ENCODE measurements at places on chromosomes 13 and 19.

- no peak for DNase-seq
Observed at GRCh38 chr19:10074153-10074552, 12.0 kb upstream of the SHFL start.

GRCh38 chr13:74795526-74795925, 661.3 kb upstream of the KLF12 start:
- no peak for DNase-seq

DNA sequence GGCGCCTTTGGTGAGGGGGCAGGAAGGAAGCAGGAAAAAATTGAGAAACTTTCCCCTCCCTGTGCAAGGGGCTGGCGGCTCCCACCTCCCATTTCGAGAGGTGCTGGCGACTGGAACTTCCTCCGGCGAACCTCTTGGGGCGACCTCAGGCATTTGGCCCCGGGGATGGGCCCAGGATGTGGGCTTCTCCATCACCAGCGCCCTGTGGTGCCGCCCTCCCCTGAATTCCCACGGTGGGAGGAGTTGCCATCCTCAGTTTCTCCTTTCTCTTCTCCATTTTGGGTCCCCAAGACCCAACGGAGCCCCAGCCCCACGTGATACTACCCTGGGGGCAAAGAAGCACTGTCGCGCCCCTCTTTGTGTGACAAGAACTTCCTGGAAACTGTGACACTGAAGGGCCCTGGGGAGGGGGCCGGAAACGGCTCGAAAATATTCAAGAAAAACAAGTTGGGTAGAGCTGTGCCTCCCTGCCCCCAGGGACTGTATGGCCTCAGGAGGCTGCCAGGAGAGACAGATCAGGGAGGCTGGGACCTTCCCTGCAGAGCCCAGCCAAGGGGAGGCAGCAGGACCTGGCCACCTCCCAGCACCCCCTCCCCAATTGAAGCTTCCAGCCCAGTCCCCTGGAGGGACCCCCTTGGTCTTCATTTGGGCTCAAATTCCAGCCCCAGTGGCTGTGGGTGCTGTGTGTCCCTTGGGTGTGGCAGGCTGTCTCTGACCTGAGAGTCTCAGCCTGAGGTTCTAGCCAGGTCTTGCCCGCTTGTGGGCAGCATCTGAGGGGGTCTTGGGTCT, 16.2 kb upstream of the AP1M2 start:
- peak; percentile 41 for DNase-seq

GRCh38 chr13:74576420-74576819, 442.2 kb upstream of the KLF12 start:
- no peak for DNase-seq

DNA sequence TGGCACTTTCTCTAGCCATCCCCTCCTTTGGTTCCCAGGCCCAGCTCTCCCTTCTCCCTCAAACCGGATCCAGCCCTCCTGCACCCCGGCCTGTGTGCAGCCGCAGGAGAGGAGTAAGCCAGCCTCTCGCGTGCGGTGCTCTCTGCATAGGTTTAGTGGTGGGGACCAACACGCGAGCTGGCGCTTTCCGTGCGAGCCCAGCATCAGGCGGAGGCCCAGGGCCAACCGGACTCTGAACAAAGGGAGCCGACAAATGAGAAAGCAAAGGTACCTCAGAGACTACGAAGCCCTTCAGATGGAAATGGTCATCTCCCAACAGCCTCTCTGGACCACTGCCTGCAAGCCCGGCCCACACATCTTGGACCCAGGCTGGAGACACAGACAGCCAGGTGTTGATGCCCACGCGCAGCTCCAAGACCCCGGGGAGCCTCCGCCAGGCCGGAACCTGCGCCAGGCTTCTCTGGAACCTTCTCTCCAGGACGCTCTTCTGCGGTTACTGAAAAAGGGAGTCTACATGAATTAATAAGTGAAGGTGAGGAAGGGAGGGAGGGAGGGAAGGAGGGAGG, 16.5 kb upstream of the LATS2 start:
- DNase-seq: no peak

DNA sequence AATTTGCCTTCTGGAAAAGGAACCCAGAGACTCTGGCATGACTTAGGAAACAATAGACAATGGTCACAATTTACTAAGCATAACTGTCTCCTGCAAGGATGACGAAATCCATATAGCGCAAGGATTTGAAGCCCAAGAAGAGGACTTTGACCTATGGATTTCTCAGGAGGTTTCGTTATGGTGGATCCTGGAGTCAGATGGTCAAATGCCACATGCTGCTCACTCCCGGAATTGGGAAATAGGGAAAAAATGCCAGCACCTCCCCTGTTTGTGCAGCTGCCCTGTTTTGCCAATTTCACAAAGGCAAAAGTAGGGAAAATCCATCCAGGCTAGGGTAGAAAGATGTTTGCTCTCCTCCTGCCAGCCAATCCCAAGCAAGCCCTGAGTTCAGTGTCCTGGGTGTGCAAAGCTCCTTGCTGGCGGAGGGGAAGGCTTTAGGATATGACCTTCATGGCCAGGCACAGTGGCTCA, 23.4 kb downstream of the RDH8 start:
- DNase-seq: no peak

DNA sequence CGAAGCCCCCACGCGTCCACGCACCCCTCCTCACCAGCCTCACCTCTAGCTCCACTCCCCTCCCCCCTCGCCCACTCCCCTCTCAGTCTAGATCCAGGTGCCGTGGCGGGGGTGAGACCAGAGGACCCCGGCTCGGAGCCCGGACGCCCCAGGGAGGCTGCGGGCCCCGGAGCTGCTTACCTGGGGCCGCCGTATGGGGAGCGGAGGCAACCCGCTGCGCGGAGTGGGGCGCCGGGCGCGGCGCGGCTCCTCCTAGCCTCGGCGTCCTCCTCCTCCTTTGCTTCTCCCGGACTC, 353 bp downstream of the ENOX1 start:
- DNase-seq: no peak

GRCh38 chr19:5870986-5871394, 650 bp upstream of the FUT5 start:
- DNase-seq: no peak

DNA sequence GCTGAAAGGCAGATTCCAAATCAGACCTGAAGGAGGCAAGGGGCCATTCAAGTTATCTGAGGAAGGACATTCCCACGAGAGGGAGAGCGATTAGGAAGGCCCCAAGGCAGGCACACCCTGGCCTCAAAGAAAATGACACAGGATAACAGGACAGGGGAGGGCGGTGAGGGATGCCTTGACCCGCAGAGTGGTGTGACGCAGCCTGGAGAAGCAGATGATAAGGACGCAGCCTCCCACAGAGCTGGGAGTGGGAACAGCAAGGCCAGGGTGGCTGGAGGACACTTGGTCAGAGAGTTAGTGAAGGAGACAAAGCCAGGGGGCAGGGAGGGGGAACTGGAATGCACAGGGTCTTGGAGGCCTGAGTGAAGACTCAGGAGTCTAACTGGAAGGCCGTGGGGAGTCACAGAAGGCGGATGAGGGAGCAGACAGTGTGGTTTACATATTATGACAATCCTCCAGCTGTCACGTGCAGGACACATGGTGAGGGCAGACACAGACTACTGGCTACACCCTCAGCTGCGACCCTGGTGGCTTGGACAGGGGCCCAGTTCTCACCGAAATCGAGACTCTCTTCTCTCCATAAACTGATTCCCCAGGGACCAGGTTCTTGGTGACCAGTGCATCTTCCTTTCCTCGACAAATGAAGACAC, 5.8 kb upstream of the DYRK1B start:
- no peak for DNase-seq

- no peak for DNase-seq
Observed at GRCh38 chr13:20608438-20609020, 41.6 kb downstream of the IFT88 start.

GRCh38 chr13:51943721-51944120, 67.5 kb downstream of the ATP7B start:
- no peak for DNase-seq

- no peak for DNase-seq
Observed at GRCh38 chr13:48043789-48044503, 6.4 kb downstream of the NUDT15 start.

DNA sequence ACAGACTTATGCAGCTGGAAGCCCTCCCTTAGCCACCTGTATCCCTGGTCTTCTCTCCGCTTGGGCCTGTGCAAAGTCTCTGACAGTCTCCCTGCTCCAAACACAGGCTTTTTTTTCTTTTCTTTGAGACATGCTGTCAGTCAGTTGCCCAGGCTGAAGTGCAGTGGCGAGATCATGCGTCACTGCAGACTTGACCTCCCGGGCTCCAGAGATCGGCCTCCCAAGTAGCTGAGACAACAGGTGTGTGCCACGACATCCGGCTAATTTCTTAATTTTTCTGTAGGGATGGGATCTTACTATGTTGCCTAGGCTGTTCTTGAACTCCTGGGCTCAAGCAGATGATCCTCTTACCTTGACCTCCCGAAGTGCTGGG, 1.6 kb downstream of the MZF1 start:
- DNase-seq: no peak

GRCh38 chr13:110914331-110915056, 375 bp downstream of the ANKRD10 start:
- DNase-seq: peak; percentile 63

DNA sequence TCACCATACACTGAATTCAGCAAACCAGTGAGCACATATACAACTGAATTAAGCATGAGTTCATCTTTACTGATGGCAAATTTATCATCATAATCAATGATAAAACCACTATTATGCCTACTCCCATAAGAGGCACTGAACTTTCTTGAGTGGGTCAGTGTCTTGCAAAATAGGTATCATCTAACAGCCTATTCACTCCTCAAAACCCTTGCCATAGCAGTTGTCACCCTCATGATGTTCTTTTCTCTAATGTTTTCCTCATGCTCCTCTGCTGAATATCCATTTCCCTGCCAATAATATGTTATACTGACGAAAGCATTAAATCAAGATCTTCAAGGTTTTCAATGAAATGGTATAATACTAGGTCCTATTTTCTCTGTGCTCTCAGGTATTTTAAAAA, 5.6 kb downstream of the ARGLU1 start:
- DNase-seq: no peak

DNA sequence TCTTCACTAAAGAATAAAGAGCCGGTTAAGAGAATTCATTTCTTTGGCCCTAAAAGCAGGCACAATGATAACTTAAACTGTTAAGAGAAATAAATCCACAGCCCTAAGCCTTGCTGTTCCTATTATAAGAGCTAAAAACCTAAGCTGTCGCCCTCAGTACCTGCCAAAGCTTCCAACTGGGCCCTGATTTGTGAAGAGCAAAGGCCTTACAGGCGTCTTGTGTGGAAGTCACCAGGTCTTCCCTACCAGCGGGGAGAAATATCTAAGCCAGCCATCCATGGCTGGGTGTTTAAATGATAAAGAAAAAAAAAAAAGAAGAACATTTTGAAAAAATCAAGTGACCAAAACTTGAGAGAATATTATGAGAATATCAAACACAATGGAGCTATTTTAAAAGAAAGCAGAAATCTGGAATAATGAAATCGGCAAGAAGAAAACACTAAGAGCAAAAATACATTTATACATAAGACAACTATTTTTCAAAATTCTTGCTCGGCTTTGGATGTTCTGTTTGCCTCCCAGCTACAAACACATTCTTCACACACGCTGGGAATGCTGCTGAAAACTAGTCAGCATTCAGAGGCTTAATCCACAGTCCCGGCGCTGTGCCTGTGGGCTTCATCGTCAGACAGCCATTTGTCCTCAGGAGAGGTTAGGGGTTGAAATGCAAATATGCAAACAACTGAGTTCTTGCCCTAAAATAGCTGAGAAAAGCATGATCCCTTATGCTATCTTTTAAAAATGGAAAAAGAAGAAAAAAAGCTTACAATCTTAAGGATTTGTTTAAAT, 89.8 kb upstream of the LSM14A start:
- DNase-seq: no peak

Data from activated naive CD4-positive, alpha-beta T cell (primary cell).